Mononuclear cell (primary cell): ENCODE measurements at places on chromosomes 12 and 14. TPM values are rescaled to one million over a fixed set of nuclear protein-coding genes. Genes with fewer than 3 reads are reported as not detected.

KRT75 gene
- not detected for total RNA-seq

ACOT6 gene
- not detected for total RNA-seq

RPL41 gene
- total RNA-seq, result 5,493 TPM

FAM186B gene
- total RNA-seq, result 0.84 TPM

PAX9 gene
- not detected for total RNA-seq

C12orf54 gene
- not detected for total RNA-seq

KRT85 gene
- not detected for total RNA-seq

RDH5 gene
- 3.0 TPM for total RNA-seq

COQ10A gene
- total RNA-seq, result 14.8 TPM

AKAP5 gene
- total RNA-seq, result 2.3 TPM
